ENCODE measurements at places on chromosomes 6 and 20.

DNA sequence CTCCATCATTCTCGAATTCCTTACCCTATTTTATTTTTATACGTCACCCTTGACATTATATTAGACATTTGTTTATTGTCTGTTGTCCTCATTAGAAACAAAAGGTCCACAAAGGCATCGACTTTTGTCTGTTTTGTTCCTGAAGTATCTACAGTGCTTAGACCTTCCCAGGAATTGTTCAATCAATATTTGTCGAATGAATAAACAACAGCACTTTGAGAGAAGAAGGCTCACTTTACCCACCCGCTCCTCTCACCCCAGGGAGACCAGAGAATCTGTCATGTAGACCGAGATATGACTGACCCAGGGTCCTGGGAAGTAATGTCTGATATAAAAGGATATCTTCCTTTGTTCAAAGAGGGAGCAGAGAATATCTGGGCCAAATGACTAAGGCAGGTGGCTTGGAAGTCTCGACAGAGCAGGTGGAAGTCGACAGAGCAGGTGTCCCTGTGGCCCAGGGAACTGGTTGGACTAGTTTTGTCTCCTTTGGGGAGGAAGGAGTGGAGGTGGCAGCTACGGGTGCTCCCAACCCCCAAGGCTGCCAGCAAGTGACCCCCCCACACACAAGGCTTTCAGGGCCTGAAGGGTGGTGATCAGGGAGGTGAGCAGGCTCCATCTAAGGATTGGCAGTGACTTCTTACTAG lies 14.8 kb upstream of the CHMP4B start:
- DNase-seq, result no peak

DNA sequence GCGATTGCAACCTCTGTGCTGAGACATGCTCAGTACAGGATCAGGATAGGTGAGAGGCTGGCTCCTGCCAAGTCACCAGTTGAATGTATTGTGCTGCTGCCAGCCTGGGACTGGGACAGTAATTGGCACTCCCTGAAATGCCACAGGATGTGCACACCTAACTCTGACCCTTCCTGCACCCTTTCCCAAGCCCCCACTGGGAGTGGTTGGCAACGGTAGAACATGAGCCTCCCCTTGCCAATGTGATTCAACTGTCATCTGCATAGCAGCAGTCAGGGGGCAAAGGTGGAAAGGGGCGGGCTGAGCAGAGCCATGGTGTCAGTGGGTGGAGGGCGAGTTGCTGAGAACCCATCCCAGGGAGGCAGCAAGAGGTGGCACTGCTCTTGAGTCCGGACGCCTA lies 15.4 kb downstream of the SPINT3 start:
- DNase-seq, result no peak

- DNase-seq, result no peak
Measured at GRCh38 chr6:88855541-88856147, 107.8 kb downstream of the RNGTT start.

DNA sequence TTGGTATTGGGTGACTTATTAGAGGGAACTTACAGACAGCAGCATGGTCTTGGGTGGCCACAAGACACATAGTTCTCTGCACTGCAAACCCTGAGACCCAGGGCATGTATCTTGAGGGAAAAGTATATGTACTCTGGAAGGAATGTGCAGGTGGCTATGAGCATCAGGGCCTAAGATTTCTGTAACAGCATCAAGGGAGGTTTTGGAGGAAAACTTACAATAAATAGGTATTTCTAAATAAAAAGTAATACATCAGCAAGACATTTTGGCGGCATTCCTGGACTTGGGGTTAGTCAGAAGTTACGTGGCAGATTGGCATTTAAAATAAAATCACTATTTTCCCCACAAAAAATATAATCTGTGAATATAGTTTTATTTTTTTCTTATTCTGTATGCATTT lies 8.0 kb upstream of the STX7 start:
- no peak for DNase-seq

DNA sequence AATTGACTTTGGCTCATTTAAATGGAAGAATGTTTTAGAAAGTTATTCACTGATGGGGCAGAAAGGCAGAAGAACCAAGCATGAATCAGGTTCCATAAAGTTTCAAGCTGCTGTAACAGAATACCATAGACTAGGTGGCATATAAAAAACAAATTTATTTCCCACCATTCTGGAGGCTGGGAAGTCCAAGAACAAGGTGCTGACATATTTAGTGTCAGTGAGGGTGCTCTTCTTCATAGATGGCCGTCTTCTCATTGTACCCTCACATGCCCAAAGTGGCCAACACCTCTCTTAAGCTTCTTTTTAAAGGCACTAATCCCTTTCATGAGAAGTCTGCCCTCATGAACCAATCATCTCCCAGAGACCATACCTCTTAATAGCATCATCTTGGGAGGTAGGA lies 560.2 kb upstream of the FLRT3 start:
- no peak for DNase-seq

GRCh38 chr20:53515749-53516148 lies 77.9 kb downstream of the ZNF217 start:
- no peak for DNase-seq

DNA sequence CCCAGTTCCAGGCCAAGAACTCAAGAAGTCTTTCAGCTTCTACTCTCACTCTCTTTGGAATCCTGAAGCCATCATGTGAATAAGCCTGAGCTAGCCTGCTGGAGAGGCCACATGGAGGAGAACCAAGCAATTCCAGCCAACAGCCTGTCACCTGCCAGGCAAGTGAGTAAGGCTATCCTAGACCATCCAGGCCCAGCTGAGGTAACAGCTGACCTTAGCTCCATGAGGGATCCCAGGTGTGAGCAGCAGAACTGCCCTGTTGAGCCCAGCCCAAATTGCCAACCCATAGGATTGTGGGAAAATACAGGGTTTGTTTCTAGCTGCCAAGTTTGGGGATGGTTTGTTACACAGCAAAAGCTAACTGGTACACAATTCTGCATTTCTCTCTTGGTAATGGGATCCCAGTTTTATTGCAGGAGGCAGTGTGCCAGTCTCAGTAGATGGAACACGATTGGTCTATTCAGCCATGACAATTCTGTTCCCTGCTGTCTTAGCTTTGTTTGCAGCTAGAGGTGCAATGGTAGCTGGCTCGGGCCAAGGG lies 5.5 kb downstream of the SRXN1 start:
- no peak for DNase-seq

DNA sequence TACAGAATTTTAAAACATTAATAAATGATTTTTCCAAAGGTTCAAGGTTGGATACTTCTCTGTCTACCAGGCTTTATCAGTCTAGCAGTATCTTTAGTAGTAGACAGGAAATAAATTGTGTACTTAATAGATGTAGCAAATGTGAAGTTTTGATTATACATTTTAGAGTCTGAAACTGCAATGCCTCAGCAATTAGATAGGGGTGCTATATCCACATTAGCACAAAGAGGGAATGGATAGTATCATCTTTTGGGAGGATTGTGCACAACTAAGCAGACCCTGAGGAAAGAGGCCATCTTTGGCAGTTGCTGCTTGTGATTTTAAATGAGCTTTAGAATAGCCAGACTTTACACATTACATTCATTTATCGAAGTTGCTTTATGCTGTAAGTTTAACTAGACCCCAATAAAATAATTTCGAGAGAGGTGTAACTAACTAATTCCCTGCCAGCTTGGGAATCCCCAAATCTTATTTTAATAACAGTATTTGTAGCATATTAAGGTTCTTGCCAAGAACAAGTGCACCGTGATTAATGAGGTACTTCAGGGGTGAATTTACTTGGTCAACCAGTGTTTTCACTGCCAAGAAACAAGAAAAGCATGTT lies 2.8 kb downstream of the KCNQ5 start:
- peak; percentile 27 for DNase-seq

DNA sequence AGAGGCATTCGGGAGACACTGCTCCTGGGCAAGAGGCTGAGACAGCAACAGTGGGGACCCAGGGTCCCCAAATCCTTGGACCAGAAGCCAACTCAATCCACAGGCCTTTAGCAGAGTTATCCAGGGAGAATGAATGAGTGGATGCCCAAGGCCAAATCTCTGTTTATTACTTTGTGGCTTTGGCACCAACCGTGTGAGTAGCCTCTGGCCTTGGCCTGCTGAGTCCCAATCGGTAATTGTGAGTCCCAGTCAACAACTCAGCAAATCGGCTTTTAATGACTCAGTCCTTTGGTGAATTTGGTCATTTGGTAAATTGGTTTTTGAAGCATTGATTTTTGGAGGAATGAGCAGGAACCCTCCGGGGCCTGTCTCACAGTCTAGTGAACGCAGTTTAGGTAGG lies 29.1 kb upstream of the ECI2 start:
- no peak for DNase-seq

- no peak for DNase-seq
Measured at GRCh38 chr6:89260832-89261231, 43.7 kb upstream of the GABRR1 start.

- DNase-seq, result peak; percentile 66
Measured at GRCh38 chr6:156686301-156686994, 90.7 kb upstream of the ARID1B start.

GRCh38 chr20:33773412-33774089 lies 37.6 kb upstream of the CHMP4B start:
- no peak for DNase-seq

GRCh38 chr6:134560019-134560418 lies 242.1 kb upstream of the SGK1 start:
- DNase-seq, result no peak

DNA sequence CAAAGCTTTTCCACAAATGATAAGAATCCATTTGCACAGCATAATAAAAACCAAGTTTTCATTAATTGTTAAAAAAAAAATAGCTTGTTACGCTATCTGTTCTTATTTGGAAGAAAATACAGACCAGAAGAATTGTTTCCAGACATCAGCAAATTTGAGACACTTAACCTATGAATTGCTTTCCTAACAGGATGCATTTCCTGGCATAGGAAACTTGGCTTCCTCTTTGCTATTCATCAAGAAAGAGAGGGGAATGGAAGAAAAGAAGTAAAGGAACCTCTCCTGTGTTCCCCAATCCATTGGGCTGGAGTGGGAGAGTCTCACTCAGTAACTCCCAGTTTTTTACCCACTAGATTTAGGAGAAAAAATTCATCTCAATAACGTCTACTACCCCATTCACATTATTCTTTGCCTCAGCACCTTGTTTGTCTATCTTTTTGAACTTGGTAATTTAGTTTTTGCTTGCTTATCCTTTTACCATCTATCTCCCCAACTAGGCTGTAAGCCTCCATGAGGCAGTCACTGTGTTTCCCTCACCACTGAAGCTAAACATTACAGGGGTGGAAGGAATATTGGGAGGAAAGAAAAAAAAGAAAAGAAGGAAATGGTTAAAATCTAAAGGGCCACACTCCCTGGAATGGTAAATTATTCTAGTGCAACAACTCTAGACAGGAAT lies 150.3 kb downstream of the COL21A1 start:
- no peak for DNase-seq

DNA sequence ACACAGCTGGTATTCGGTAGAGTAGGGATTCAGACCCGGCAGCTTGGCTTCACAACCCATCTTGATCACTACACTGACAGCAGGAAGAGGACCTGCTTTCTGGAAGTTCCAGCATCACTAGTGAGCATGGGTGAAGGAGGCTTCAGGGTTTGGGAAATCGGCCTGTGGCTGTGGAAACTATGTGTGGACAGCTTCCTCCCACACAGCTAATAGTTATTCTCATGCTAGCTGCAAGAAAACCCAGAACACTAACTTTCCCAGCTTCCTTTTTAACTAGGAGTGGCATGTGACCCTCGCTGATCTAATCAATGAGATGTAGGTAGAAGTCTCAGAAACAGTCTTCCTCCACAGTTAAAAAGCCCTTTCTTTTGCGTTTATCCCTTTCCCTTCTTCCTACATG lies 36.3 kb upstream of the SIRPA start:
- DNase-seq, result peak; percentile 40

GRCh38 chr6:70985156-70985555 lies 28.3 kb upstream of the B3GAT2 start:
- no peak for DNase-seq

GRCh38 chr6:72560721-72561593 lies 60.9 kb upstream of the KCNQ5 start:
- peak; percentile 38 for DNase-seq

All from AG08395 (cell line).